ENCODE measurements at places on chromosomes 2 and 18.

- no peak for DNase-seq
These were observed 32.7 kb downstream of the PPP4R1 start for GRCh38 chr18:9581667-9582066.

- DNase-seq, result no peak
These were observed 791.4 kb upstream of the FANCL start for GRCh38 chr2:59032499-59032898.

GRCh38 chr18:13676471-13676870, 49.9 kb downstream of the FAM210A start:
- no peak for DNase-seq

- no peak for DNase-seq
These were observed 68.6 kb upstream of the YWHAQ start for GRCh38 chr2:9699139-9700108.

GRCh38 chr2:223886726-223887125, 49.3 kb upstream of the AP1S3 start:
- DNase-seq, result no peak

DNA sequence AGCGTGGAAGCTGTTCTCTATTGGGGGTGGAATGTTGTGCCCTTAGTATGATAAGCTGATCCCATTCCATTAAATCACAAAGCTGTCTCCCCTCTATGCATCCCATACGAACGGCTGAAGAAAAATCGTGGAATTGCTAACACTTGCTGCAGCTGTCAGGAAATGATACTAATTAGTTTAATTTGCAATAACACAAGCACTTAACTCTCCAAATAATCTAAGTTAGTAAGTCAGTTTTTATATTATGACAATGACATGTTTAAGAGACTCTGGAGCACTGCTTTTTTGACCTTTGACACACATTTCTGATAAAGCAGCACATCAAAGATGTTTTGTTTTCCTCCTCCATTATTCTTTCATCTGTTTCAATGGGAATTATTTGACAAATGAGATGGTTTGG, 123.7 kb upstream of the SATB2 start:
- DNase-seq, result no peak

- DNase-seq, result no peak
These were observed 23.1 kb downstream of the ICOS start for GRCh38 chr2:203959672-203960071.

- peak; percentile 26 for DNase-seq
These were observed 40.6 kb upstream of the MRPL19 start for GRCh38 chr2:75605770-75606529.

DNA sequence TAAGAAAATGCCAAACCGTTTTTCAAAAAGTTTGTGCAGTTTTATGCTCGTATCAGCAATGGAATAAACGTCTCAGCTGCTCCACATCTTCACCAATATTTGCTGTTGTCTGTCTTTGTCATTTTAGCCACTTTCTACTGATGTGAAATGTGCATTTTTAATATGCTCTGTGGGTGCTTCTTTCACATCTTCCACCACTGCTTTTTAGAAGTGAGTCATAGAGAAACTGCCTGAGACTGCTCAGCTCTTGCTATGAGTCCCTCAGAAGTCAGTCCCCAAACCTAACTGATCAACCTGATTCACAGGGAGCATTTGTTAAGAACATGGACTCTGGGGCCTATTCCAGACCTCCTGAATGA, 41.0 kb upstream of the EPC2 start:
- DNase-seq, result no peak

DNA sequence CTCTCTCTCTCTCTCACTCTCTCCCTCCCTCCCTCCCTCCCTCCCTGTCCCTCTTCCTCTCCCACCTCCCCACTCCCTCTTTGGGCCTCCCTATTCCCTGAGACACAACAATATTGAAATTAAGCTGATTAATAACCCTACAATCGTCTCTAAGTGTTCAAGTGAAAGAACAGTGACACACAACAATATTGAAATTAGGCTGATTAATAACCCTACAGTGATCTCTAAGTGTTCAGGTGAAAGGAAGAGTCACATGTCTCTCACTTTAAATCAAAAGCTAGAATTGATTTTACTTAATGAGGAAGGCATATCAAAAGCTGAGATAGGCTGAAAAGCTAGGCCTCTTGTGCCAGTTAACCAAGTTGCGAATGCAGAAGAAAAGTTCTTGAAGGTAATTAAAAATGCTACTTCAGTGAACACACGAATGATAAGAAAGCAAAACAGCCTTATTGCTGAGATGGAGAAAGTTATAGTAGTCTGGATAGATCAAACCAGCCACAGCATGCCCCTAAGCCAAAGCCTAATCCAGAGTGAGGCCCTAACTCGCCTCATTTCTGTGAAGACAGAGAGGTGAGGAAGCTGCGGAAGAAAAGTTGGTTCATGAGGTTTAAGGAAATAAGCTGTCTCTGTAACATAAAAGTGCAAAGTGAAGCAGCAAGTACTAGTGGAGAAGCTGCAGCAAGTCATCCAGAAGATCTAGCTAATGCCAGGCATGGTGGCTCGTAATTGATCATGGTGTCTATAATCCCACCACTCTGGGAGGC, 21.3 kb downstream of the MALT1 start:
- DNase-seq, result no peak

GRCh38 chr2:178234648-178235047, 40.3 kb downstream of the OSBPL6 start:
- DNase-seq, result no peak

DNA sequence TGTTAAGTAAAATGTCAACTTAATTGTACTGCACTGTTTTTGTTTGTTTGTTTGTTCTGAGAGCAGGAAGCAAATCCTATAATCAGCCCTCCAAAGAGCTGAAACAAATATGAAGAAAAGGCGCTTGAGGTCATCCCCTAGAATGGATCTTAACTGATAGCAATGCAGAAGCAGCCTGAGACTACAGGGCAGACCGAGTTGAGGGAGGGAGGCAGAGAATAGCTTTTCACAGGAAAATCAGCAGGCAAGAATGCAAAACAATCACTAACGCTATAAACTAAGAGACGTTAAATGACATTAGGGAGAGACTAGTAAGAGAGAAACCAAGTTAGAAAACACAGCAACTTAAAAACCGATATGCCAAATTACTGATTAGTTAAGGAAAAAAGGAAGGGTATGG, 37.2 kb downstream of the GALNT1 start:
- DNase-seq, result no peak

GRCh38 chr2:112254466-112255240, at the start of gene ZC3H8:
ZC3H8 (minus strand) TSS chr2:112255042; CDS start chr2:112254981, 61 bp downstream.
- DNase-seq, result peak; percentile 85

- DNase-seq, result no peak
These were observed 796 bp upstream of the DYSF start for GRCh38 chr2:71452565-71452964.

- no peak for DNase-seq
These were observed 126.2 kb downstream of the METTL8 start for GRCh38 chr2:171307560-171307959.

- DNase-seq, result no peak
These were observed 793.9 kb upstream of the NRXN1 start for GRCh38 chr2:51825823-51826222.

DNA sequence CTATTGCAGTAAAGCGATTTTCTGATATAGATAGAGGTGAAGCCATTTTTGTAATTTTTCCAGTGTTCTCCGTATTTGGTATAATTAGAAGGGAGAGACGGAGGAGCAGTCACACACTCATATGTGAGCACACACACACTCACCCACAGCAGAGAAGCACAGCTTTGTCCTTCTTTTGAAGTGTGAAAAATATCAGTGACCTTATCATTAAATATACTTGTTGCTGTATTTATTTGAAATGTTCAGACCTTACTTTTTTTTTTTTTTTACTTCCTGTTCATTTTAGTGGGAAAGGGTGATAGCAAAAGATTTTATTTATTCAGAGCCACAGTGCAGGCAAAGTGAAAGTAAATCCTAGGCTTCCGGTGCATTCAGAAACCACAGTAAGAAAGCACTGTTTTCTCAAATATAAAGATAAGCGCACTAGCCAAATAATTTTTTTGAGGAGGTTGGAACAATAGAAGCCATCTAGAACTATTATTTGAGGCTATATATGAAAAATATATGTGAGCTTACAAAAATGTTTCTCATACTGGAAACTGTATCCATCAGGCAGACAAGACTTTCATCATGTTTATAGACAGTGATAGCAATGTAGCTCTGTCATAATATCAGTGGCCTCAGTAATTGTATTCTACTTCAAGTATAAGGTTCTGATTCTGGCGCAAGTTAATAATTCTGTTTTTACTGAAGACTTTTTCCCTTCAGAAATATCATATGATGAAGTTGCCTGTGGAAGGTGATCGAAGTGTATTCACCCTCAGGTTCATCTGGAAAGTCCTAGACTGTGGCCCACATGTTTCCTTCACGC, 37.2 kb downstream of the TSHZ1 start:
- peak; percentile 75 for DNase-seq

DNA sequence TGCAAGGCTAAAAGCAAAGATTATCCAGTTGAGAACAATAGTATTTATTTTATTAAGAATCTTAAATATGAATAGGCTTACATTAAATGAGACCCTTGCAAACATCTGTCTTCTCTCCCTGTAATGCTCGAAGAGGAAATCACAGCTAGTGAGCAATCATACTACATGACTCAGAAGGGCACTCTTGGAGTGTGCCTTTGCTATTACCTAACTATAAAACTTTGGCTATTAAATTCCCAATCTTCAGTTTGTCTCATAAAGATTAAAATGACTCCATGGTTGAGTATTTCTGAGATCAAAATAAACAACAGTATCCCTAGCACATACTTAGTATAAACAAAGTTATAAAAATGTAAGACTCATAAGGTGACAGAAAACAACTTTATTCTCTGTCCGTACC, 296.9 kb downstream of the KCNJ3 start:
- DNase-seq, result no peak

- no peak for DNase-seq
These were observed 3.7 kb downstream of the SMC6 start for GRCh38 chr2:17749753-17750438.

GRCh38 chr18:75694292-75694691, 266.8 kb upstream of the SMIM21 start:
- DNase-seq, result peak; percentile 33

- DNase-seq, result no peak
These were observed 65.4 kb downstream of the AAK1 start for GRCh38 chr2:69578198-69578540.

DNA sequence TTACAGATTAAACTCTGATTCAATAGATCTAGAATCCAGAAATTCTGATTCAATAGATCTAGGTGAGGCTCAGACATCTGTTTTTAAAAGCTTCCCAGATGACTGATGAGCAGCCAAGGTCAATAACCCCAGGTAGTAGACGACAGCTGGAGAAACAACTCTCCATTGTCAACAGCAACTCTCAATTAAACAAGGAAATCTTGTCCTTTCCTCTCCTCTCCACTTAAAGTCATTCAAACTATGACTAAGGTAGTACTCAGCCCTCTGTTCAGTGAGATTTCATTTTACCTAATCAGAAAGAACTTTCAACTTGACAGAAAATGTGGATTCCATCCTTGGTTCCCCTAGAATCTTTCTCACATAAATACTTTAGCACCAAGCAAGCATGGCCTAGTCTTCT, 94.6 kb upstream of the SCG2 start:
- no peak for DNase-seq

DNA sequence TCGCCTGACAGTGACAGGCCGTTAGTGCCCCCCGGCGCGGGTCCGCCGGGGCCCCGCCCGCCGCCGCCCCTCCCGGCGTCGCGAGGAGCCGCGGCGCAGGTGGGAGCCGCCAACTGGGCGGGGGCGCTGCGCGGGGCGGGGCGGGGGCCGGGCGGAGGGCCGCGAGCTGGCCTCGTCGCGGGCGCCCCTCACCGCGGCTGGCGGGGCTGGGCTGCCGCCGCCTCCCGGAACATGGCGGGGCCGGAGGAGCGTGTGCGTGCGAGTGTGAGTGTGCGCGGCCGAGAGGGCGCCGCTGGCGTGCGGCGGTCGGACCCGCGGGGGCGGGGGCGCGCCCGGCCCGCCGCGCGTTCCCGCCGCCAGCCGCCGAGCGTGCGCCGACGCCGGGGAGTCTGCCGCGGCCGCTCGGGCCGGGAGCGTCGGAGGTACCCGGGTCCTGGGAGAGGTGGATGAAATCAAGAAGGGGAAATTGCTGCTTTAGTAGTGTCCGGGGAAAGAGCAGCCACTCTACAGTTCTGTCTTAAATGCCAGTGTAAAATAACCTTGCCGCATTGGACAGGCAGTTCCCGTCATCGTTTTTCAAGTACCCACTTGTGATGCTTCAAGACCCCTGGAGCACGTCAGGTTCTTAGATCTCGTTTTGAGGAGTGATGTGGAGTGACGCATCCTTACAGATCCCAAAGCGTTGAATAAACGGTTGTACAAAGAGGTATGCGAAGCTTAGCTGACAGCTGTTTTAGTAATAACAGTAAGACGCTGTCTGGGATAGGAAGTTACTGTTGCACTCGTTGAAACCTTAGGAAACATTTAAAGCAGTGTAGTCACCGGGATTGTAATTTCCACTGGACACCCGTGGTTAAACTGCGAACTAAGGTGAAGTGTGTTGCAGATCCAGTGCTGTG, 836 bp downstream of the ANKRD12 start:
- peak; percentile 35 for DNase-seq

DNA sequence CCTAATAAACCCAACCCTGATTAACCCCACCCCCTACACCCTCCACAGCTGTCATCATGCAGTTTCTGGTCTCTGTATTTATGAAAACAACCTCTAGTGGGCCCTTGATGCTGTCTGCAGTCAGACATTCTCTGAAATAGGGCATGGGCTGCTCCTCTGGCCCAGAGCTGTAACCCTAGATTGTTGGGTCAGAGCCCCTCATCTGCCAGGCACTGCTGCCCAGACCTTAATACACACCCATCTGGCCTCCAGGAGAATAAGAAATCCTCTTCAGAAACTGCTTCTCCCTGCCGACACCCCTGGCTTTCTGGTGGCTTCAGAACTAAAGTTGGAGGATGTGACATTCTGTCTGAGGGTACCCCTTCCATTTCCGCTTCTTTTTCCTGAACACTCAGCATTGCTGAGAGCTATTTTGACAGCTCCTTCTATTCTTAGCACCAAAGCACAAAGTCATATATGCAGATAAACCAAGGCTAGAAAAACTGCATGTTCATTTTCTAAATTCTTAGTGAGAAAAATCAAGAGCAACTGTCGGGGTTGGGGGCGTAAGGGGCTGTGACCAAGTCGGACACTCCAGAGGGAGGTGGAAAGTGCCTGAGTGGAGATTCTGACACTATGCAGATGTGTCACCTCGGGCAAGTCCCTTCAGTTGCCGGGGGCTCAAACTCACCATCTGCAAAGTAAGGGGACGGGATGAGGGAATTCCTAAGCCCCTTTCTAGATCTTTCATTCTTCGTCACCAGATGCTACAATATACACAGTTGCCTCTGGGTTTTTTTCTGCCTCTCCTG, 28.7 kb downstream of the SRSF7 start:
- no peak for DNase-seq

DNA sequence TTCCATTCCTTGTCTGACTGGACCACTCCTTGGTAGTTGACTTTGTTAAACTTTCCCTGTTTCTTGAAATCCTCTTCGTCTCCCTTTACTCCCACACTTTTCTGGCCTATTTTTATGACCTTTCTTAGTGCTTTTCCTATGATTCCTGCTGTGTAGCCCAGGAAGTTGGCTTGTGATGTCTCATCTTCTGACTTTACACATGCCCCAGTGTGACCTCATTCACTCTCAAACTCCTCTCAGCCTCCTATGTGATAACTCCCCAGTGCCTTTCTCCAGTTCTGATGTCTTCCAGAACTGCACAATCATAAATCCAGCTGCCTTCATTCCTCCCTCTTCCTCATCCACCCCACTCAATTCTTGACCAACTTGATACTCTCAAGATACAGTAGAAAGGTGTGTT, 407.6 kb downstream of the TGIF1 start:
- no peak for DNase-seq
